ENCODE measurements at places on chromosomes 6 and 20.

- no peak for DNase-seq
Measured at GRCh38 chr6:75463908-75464307, 29.7 kb downstream of the FILIP1 start.

DNA sequence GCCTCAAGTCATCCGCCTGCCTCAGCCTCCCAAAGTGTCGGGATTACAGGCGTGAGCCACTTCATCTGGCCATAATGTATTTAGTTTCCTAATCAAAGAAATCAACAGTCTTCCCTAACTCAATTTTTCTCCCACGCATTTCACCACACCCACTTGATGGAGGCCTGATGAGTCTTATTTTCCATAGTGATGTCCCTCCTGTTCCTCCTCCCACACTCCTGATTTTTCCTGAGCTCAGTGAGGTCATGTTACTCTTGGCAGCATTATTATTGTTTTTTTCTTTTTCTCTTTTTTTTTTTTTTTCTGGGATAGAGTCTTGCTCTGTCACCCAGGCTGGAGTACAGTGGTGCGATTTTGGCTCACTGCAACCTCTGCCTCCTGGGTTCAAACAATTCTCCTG lies 8.9 kb downstream of the ABRACL start:
- DNase-seq: no peak

GRCh38 chr6:162325826-162326225 lies 401.7 kb downstream of the PRKN start:
- DNase-seq: no peak

DNA sequence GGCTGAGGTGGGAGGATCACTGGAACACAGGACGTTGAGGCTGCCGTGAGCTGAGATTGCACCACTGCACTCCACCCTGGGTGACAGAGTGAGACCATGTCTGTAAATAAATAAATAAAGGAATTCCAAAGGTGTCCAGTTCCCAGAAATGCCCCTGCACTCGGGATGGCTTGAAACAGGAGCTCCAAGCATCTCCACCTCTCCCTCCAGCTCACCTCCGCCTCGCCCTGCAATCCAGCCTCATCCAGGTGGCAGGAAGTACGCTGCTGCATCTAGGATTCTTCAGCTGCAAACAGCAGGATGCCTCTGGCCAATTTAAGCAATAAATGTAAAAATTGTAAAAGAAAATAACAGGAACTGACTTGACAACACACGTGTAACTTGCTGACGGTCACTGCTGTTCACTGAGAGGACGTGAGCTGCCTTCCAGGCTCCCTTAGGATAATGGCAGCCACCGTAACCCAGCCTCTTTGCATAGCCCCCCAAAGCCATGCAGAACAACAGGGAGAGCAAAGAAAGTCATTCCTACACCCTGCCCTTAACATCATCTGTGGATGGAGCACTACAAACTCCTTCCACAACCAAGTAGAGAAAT lies 11.4 kb upstream of the GRM4 start:
- DNase-seq: no peak
